ENCODE measurements at places on chromosomes 6 and 20.
A peak's percentile ranks its signal among the peaks of the same experiment; 100 is the strongest.

- no peak for DNase-seq
- no peaks in the 10 kb centered on the region for H3K4me1 ChIP-seq
- no peaks in the 10 kb centered on the region for H3K27me3 ChIP-seq
- H3K4me3 ChIP-seq: no peak overlapping the region
- no peak overlapping the region for H3K27ac ChIP-seq
- H3K36me3 ChIP-seq: peaks cover 14% of the 10 kb centered on the region
Measured at GRCh38 chr6:169899481-169900145, 148.2 kb downstream of the ERMARD start.

DNA sequence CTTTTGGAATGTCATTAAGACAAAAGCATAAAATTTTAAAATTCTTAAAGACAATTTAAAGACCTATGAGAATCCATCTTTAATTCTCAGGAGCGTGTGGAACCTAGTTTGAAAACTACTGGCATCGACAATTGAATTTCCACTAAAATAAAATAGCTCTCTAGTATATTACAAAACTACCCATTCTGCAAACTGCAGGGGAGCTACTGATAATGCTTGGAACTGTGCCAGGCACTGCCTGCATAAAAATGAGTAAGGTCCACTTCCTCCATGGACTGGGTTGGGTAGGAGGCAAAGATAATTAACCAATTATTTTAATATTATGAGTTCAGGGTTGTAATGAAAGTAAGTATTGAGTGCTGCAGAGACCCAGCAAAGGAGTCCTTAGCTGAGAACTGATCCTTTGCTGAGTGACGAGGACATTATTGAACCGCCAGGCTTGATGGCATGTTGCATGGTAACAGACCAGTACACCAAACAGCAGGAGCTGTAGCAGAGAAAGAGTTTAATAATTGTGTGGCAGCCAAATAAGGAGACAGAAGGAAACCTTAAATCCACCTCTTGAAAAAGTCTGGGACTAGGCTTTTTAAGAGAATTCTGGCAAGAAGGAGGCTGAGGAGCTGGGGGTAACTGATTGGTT, 261.3 kb downstream of the ESR1 start:
- no peaks in the 10 kb centered on the region for H3K36me3 ChIP-seq
- no peak overlapping the region for H3K27ac ChIP-seq
- no peak for DNase-seq

GRCh38 chr20:54105653-54106052, 35.3 kb upstream of the BCAS1 start:
- H3K36me3 ChIP-seq: no peaks in the 10 kb centered on the region
- peaks cover 6% of the 10 kb centered on the region for H3K27me3 ChIP-seq
- no peak overlapping the region for H3K27ac ChIP-seq
- H3K4me3 ChIP-seq: no peak overlapping the region
- DNase-seq: no peak
- peaks cover 6% of the 10 kb centered on the region for H3K4me1 ChIP-seq

- H3K4me3 ChIP-seq: no peak overlapping the region
- no peak for DNase-seq
- H3K36me3 ChIP-seq: peaks cover 12% of the 10 kb centered on the region
- H3K27me3 ChIP-seq: peaks cover 54% of the 10 kb centered on the region
- H3K4me1 ChIP-seq: no peaks in the 10 kb centered on the region
- H3K27ac ChIP-seq: no peak overlapping the region
Measured at GRCh38 chr6:170505306-170505705, 47.8 kb downstream of the PSMB1 start.

- H3K4me3 ChIP-seq: no peak overlapping the region
- DNase-seq: no peak
- no peak overlapping the region for H3K27ac ChIP-seq
- H3K4me1 ChIP-seq: no peaks in the 10 kb centered on the region
Measured at GRCh38 chr6:28334286-28335039, 1.5 kb downstream of the ZSCAN31 start.

GRCh38 chr6:31070711-31071197, 41.6 kb downstream of the C6orf15 start:
- no peaks in the 10 kb centered on the region for H3K4me1 ChIP-seq
- no peak for DNase-seq
- H3K36me3 ChIP-seq: no peaks in the 10 kb centered on the region
- no peak overlapping the region for H3K27ac ChIP-seq

DNA sequence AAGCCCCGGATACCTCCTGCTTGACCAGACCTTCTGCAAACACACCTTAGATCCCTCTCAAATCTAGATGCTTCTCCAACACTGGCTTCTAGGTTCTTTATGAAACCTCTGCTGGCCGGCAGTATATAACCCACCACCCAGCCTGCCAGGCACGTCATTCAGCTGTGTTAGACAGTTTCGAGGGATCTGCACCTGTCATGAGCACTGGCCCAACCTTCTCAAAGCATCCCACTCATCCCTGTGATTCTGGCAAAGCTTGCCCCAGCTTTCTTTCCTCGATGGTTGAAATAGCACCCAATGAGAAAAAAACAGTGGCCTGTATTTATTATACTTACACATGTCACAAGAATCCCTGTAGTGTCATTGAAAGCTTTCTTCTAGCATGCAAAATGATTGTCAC, 157.8 kb downstream of the MTHFD1L start:
- no peak overlapping the region for H3K4me3 ChIP-seq
- H3K4me1 ChIP-seq: no peaks in the 10 kb centered on the region
- H3K27me3 ChIP-seq: no peaks in the 10 kb centered on the region
- DNase-seq: no peak
- H3K27ac ChIP-seq: no peak overlapping the region
- peaks cover 6% of the 10 kb centered on the region for H3K36me3 ChIP-seq

GRCh38 chr6:34204693-34205092, 32.0 kb upstream of the HMGA1 start:
- H3K27me3 ChIP-seq: no peaks in the 10 kb centered on the region
- no peak overlapping the region for H3K27ac ChIP-seq
- H3K4me3 ChIP-seq: no peak overlapping the region
- peaks cover 60% of the 10 kb centered on the region for H3K4me1 ChIP-seq
- no peaks in the 10 kb centered on the region for H3K36me3 ChIP-seq

DNA sequence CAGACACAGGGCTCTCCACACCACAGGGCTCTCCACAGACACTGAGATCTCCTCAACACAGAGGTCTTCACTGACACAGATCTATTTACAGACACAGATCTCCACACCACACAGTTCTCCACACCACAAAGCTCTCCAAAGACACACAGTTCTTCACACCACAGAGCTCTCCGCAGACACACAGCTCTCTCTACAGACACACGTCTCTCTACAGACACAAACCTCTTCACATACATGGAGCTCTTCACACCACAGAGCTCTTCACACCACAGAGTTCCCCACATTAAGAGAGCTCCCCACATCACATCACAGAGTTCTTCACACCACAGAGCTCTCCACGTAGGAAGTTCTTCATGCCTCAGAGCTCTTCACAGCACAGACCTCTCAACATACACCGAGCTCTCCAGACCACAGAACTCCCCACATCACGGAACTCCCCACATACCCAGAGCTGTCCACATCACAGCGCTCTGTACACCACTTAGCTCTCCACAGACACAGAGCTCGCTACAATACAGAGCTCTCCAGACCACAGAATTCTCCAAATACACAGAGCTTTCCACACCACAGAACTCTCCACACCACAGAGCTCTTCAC, 53.9 kb downstream of the ERMARD start:
- peaks cover 50% of the 10 kb centered on the region for H3K4me1 ChIP-seq
- H3K27me3 ChIP-seq: peaks cover 45% of the 10 kb centered on the region
- no peak for DNase-seq
- no peak overlapping the region for H3K4me3 ChIP-seq
- no peaks in the 10 kb centered on the region for H3K36me3 ChIP-seq
- no peak overlapping the region for H3K27ac ChIP-seq

DNA sequence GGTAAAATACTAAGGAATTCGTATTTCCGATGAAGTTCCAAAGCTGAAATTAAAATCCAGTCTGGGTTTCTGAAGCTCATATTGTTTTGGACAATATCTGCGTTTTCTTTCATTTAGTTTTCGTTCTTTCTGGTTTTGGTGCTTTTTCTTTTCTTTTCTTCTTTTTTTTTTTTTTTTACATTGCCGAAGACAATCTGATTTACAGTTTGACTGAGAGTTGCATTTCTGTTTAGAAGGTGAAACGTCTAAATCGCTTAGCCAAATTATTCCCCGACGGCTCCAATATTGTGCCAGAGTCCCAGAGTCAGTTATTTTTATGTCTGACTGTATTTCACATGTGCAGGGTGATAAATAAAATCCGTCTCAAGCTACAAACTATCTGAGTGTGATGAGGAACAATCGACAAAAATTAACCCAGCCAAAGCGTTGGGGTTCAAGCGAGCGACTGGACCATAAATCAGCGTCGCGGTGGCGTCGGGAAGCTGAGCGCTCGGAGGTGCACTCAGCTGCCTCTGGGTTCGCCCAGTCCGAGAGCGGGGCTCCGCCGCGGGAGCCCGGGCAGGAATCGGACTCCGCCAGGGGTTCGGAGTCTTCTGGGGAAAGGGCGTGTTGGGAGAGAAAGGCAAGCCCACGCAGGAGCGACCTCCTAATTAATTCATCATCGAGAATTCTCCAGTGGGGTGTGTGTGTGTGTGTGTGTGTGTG, 8.2 kb upstream of the TBX18 start:
- peak overlapping the region; percentile 59 for H3K4me3 ChIP-seq
- peaks cover 7% of the 10 kb centered on the region for H3K36me3 ChIP-seq
- H3K27me3 ChIP-seq: peaks cover 85% of the 10 kb centered on the region
- H3K4me1 ChIP-seq: peaks cover 10% of the 10 kb centered on the region
- no peak for DNase-seq
- peak overlapping the region; percentile 33 for H3K27ac ChIP-seq

DNA sequence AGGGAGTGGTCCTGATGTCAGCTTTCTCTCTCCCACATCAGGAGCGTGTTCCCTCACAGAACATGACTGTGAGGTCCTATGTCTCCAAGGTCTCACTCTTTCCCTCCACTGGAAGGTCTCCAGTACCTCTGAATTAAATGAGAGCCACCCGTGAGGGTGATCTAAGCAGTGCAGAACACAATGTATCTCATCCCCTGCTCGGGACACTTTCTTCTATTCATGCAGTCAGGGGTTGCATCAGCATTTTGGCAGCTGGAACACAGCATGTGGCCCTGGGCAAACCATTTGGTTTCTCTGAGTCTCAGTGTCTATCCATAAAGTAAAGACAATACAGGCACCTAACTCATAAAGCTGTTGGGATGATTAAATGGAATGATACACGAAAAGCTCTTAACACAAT, 34.2 kb downstream of the MAFB start:
- no peak for DNase-seq
- no peaks in the 10 kb centered on the region for H3K4me1 ChIP-seq
- no peak overlapping the region for H3K4me3 ChIP-seq
- no peaks in the 10 kb centered on the region for H3K27me3 ChIP-seq
- H3K27ac ChIP-seq: no peak overlapping the region

GRCh38 chr20:56181583-56181982, 66.9 kb upstream of the MC3R start:
- H3K4me1 ChIP-seq: no peaks in the 10 kb centered on the region
- no peaks in the 10 kb centered on the region for H3K27me3 ChIP-seq
- no peak overlapping the region for H3K4me3 ChIP-seq
- no peak for DNase-seq

GRCh38 chr20:34977365-34978091, 21.9 kb downstream of the MYH7B start:
- H3K36me3 ChIP-seq: no peaks in the 10 kb centered on the region
- H3K27me3 ChIP-seq: peaks cover 5% of the 10 kb centered on the region
- H3K4me3 ChIP-seq: no peak overlapping the region
- no peak overlapping the region for H3K27ac ChIP-seq

DNA sequence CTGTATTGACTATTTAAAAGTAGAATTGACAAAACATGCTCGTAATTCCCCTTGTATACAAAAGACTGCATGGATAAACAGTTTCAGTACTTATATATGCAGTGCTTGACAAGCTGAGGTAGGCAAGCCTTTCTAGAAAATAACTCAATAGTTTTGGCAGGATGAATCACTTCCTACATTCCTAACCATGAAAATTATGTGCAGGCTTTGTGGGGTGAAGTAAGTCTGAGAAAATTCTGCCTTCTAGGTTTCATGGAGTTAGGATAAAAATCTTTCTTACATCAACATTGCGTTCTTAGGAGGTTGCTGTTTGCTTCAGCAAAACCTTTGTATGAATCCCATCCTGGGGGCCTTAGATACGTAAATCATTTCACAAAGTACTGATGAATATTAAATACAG, 801.4 kb upstream of the EYS start:
- no peak overlapping the region for H3K4me3 ChIP-seq
- no peaks in the 10 kb centered on the region for H3K4me1 ChIP-seq
- no peak for DNase-seq

DNA sequence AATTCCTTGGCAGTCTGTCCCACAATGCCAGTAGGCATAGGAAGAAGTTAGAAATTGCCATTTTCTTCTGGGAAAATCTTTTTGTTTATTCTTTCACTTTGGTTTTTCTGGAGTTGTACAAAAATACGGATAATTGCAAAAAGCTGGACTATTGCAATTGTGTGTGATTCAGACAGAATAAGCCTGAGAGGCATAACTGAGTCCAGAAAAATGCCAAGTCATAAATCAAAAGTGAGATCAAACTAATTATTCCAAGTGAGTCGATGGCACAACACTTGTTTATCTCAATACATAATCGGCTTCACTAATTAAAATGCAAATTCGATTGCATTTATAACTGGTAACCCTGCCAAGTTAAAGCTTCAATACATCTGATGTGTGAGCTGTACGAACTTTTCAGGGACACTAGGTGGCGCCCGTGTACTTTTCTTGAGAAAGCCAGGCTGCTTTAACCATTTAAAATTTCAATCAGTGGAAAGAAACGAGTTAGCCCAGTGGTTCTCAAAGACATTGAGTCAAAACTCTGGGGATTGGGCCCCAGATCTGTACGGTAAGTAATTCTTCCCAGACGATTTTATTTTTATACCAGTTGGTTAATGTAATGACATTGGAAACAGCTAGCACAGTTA, 102.6 kb downstream of the LAMP5 start:
- H3K4me1 ChIP-seq: no peaks in the 10 kb centered on the region
- H3K36me3 ChIP-seq: no peaks in the 10 kb centered on the region
- H3K27me3 ChIP-seq: no peaks in the 10 kb centered on the region
- no peak overlapping the region for H3K4me3 ChIP-seq
- no peak overlapping the region for H3K27ac ChIP-seq
- DNase-seq: peak; percentile 40

DNA sequence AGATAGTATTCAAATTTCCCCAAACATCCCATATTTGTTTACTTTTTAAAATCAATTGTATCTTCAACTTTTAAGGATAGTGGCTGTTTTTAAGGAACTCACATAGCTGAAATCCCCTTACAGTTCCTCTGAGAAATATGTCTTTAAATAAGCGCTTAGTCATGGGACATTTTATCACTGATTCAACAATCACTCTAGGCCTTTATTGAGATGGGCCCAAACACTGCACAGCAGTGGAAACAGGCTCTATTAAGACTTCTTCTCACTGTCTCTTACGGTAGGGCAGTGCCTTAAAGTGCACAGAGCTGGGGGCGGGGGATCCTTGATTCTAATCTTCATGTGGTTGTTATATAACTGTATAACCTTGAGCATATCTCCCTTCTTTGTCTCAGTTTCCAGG, 59.8 kb upstream of the RREB1 start:
- peaks cover 12% of the 10 kb centered on the region for H3K4me1 ChIP-seq
- H3K27ac ChIP-seq: no peak overlapping the region
- no peaks in the 10 kb centered on the region for H3K36me3 ChIP-seq
- peaks cover 18% of the 10 kb centered on the region for H3K27me3 ChIP-seq
- H3K4me3 ChIP-seq: no peak overlapping the region
- DNase-seq: no peak

GRCh38 chr6:159691133-159691962, 1.7 kb downstream of the SOD2 start:
- peaks cover 5% of the 10 kb centered on the region for H3K36me3 ChIP-seq
- H3K27ac ChIP-seq: peak overlapping the region; percentile 92
- H3K4me3 ChIP-seq: peak overlapping the region; percentile 75
- DNase-seq: no peak
- H3K27me3 ChIP-seq: no peaks in the 10 kb centered on the region

GRCh38 chr6:107061125-107062020, 33.4 kb downstream of the MTRES1 start:
- H3K27me3 ChIP-seq: no peaks in the 10 kb centered on the region
- peak overlapping the region; percentile 69 for H3K4me3 ChIP-seq
- no peaks in the 10 kb centered on the region for H3K36me3 ChIP-seq
- peak; percentile 19 for DNase-seq

Data from activated T-cell treated with anti-CD3 and anti-CD28 coated beads, Interleukin-2, amount 50 U/mL, for 72 hours (primary cell).